ENCODE measurements at places on chromosomes 6 and 20.

GRCh38 chr6:31143148-31143547, 4.3 kb upstream of the PSORS1C2 start:
- no peak for DNase-seq

GRCh38 chr6:163603395-163603794, 188.9 kb downstream of the QKI start:
- DNase-seq, result no peak

GRCh38 chr6:159913375-159913774, 22.6 kb downstream of the MAS1 start:
- no peak for DNase-seq

DNA sequence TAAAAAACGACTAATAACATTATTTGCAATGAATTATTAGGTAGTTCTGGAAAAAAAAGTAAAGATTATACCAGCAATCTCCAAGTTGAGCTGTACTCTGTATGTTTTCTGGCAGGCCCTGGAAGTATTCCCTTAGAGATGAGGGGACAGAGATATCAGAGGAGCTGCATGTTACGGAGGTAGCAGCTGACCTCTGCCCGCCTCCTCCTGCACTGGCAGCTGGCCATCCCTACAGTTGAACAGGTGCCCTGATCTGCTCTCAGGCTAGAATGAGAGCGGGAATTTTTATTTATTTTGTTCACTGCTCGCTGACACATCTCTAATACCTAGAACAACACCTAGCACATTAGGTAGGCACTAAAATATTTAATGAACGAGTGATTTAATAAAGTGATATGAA, 23.1 kb downstream of the FBXL4 start:
- DNase-seq, result no peak

GRCh38 chr6:14681699-14682487, 564.0 kb upstream of the JARID2 start:
- no peak for DNase-seq

DNA sequence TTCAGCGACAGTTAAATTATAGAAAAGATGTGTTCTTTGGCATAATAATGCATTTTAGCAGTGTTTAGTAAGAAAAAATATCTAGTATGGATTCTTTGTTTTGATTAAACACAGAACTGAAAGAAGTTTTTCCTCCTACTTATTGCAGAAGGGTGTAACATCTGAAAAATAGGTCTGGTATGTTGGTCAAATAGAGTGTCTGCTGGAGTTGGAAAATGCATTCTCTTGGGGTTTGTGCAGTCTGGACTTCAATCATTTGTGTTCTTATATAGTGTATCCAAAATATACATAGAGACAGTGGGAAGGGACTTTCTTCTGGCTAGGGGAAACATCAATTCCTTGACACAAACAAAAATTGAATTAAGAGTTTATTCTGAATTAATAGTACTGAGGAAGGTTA, 132.4 kb upstream of the MAN1A1 start:
- no peak for DNase-seq

DNA sequence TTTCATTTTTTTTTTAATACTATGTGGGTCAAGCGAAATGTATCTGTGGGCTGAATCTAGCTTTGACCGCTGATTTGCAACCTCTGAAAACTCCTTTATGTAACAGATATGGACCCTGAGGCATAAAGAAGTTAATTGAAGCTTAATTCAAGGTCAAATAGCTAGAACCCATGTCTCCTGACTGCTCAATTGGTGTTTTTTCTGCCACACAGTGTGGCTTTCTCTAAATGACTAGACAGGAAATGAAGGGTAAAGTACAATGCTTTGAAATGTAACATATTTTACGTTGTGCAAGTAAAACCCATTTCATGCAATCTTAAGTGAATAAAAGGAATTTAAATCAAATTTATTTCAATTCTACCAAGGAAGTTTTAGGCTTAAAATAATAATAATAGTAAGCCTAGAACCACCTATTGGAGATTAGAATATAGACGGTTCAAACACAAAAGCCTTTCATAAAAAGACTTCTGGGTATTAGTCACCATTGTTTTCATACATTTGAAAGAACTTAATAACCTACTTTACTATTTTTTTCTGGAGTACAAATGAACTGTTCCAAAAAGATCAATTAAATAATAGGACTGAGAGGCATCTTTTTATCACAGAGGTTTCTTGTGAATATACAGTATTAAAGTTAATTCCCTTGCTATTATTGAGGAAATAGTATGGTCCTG, 279.8 kb downstream of the EPHA7 start:
- no peak for DNase-seq

DNA sequence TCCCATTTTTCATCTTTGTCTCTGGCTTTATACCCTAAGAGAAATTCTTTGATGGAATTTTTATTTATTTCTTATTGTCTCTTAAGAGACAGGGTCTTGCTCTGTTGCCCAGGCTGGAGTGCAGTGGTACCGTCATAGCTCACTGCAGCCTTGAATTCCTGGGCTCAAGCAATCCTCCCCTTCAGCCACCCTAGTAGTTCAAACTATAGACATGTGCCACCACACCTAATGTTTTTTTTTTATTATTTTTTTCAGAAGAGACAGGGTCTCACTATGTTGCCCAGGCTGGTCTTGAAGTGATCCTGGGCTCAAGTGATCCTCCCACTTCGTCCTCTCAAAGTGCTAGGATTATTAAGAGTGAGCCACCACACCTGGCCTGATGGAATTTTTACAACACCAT, 40.5 kb downstream of the FKBP5 start:
- DNase-seq, result no peak

- no peak for DNase-seq
Observed at GRCh38 chr6:16420715-16421461, 182.5 kb downstream of the GMPR start.

Measured in stimulated activated CD8-positive, alpha-beta memory T cell treated with anti-CD3 and anti-CD28 coated beads, Interleukin-4, amount 100 ng/mL, for 1 hour (primary cell).